ENCODE measurements at places on chromosomes 5 and 9.

DNA sequence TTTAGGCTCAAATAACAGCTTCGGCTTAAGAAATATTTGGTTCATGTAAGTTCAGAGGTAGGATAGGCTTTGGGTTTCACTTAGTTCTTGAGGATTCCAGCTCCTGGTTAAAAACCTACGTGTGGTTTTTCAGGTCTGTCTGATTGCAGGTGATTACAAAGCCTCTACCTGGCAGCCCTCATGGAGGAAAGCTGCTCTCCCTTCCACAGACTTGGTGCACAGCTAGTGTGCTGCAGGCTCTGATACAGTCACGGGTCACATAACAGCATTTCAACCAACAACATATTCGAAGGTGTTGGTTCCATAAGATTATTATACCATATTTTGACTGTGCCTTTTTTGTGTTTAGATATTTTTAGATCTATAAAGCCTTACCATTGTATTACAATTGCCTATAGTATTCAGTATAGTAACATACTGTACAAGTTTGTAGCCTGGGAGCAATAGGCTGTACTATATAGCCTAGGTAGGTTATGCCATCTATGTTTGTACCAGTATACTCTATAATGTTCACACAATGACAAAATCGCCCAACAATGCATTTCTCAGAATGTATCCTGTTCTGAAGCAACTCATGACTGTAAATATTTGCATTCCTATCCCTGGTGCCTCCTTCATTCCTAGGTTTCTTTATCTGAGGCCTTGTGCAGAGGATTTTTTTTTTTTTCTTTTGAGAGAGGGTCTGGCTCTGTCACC is 8.0 kb upstream of the DCP2 start:
- no peak for DNase-seq

DNA sequence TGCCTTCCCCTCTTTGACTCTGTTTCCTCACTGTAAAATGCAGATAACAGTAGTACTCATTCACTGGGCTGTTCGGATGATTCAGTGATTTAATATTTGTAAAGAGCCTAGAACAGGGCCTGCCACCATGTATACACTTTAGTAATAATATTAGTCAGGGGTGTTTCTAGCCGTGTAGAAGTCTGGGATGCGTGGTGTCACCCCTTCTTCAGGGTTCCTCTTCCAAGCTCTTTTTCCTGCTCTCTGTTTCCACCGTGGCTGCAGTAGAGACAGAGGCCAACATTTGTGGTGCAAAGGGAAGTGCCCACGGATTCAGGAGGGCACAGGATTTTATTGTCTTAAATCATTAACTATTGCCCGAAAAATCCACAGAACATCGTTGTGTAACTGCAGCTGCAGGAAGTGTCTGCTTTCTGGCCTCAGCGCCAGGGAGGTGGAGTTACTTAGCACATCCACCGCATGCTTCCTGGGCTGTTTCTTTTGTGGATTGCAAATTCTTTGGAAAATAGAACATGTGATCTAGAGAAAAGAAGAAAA is 61.7 kb downstream of the TRIO start:
- peak; percentile 68 for DNase-seq

- DNase-seq = no peak
Measured at GRCh38 chr5:172973127-172973916, 10.2 kb upstream of the ATP6V0E1 start.

DNA sequence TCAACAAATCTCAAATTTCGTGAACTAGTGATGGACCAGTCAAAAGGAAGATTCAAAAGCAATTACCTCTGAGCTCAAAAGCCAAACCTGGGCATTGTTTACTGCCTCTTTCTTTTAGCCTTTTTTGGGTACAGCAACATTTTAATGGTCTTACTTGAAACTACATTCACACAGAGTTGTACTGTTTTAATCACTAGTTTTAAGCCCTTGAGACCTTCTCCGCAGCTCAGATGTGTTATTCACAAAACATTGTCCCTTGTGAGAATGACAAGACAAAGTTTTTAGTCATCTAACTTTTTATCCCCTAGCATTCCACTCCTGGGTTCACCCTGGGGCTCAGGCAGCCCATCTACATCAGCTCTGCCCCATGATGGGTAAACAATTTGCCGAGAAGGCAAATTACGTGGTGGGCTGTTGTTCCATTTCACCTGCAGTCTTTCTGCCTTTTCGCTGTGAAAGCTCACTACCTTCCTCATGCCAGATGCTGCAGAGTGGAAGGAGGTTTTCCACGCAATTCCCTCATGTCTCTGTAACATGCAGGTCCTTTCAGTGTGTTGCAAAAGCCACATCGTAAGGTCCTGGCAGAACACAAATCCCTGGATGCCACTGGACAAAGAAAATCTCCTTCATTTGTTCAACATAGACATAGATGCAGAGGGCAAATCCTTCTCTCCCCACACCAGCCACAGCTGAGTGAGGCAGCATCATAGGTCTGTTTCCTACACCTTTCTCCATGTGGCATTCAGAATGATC is 175.7 kb downstream of the EBF1 start:
- no peak for DNase-seq

- DNase-seq = peak; percentile 59
Measured at GRCh38 chr9:75200892-75201470, 112.7 kb downstream of the OSTF1 start.

GRCh38 chr5:133222521-133222920 is 170.7 kb downstream of the HSPA4 start:
- no peak for DNase-seq

DNA sequence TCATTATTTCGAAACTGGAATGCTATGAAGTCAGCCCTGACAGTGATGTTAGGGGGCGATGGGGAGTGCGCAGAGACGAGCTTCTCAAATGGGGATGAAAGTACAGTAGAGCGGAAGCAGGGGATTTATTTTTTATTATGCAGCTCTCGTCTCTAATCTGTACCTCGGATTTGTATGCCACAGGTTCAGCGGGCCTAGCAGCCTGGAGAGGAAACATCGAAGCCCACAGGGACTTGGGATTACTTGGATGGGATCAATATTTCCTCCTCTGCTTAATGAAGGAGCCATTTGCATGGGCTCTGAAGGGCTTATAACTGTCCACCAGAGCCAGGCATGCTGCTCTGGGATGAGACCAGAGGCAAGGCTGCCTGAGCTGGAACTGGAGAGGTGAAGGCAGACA is 133.5 kb upstream of the RAPGEF1 start:
- DNase-seq = no peak

GRCh38 chr9:134314950-134315715 is 11.1 kb upstream of the RXRA start:
- DNase-seq = no peak

GRCh38 chr9:97387504-97387886 is 24.4 kb upstream of the TDRD7 start:
- no peak for DNase-seq

DNA sequence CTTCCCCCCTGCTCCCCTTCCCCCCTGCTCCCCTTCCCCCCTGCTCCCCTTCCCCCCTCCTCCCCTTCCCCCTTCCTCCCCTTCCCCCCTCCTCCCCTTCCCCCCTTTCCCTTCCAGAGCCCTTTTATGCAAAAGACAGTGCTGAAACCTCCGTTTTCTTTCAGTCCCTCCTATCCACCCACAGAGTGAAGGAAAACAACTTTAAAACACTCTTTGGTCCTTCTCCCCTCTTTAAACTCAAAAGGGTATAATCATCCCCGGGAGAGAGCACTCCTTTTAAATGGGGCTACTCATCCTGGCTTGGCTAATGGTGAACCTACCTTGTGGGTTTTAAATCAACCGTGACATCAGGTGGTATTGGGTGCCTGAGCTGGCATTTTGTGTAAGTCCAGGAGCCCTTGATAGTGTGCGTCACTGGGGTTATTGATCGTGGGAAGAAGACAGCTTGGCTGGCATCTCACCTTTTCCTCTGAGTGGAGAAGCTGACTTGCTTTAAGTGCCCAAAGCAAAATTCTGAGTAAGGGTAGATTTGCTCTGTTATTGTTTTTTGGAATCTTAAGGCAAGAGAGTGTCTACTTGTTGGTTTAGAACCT is 2.7 kb downstream of the LARP1 start:
- DNase-seq = no peak

DNA sequence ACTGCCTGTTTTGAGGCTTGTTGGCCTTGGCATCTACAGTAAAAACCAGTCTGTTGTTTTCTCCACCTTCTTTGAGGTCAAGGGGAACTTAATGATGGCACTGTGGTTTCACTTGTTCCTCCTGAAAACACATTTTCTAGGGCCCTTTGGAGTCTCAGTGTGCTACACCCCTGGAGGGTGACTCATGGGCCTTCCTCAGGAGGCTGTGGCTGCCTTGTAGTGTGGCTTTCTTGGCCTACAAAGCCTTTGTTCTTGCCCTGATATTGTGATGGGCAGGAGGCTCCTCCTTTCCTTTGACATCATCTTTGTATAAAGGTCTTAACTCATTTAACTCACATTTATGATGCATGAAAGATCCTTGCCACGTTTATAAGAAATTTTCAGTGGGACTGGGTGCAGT is 56.3 kb upstream of the GPBP1 start:
- no peak for DNase-seq

DNA sequence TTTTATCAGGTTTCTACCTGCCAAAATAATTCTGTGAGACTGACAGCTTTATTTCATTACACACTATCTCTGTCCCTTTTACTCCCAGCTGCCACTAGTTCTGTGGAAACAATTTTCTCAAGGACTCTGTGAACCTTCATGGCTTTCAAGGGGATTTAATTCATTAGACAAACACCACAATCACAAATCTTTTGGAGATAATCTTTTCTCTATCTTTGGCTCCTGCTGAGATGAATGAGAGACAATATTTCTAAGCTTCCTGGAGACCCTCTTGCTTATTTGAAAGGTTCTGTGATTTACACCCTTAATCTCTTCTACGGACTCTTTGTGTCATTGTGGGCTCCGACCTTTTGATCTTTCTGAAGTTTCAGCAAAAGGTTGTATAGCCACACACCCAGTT is 222.6 kb downstream of the PRDM9 start:
- no peak for DNase-seq

DNA sequence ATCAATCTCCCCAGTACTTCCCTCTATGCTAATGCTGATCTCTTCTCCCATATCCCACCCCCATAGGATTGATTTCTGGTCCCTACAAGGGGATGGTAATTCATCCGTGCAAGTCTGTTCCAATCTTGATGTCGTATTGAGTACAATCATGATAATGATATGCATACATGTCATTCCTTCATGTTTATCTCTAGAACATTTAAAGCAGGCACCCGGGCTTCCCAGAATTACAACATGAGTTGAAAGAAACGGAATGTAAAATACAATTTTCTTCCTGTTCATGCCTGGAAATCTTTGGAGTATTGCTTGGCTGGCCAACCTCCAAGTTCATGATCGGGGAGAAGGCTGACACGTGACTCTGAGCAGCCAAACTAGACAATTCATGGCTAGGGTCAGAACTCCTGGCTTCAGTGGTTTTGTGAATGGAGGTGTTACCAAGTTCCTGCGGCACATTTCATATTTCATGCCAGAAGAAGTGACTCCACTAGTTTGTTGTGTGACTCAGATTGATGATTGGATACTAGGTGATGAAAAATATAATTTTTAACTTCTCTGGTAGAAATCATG is 66.6 kb downstream of the C9orf152 start:
- DNase-seq = peak; percentile 87

GRCh38 chr5:103060424-103060954 is 59.4 kb downstream of the GIN1 start:
- no peak for DNase-seq

DNA sequence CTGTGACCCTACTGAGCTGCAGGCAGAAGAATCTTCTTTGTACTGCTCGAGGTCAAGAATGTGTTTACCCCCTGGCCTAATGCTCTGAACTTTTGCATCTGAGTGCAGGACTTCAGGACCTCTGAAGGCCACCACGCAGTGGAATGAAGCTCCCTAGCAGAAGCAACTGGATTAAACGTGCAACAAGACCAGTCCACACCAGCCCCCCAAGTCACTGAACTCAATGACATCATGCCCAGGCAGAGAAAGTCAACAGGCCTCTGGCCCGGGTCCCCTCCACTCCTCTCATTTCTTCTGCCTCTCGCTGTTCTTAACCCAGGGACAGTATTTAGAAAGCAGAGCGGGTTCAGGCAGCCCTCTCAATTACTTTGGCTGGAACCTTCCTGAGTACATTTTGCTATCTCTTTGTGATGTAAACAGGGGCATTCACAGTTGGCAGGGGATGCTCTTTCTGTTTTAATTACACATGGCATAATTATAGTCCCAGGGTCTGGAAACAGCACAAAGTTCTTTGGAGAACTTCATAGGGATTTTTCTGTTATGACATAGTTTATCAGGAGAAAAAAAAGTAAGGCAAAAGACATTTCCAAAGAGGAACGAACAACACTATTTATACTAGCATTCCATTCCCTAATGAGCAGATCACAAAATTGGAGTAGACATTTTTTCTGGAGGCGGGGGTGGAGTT is 108.2 kb upstream of the SPATA31D4 start:
- DNase-seq = no peak

DNA sequence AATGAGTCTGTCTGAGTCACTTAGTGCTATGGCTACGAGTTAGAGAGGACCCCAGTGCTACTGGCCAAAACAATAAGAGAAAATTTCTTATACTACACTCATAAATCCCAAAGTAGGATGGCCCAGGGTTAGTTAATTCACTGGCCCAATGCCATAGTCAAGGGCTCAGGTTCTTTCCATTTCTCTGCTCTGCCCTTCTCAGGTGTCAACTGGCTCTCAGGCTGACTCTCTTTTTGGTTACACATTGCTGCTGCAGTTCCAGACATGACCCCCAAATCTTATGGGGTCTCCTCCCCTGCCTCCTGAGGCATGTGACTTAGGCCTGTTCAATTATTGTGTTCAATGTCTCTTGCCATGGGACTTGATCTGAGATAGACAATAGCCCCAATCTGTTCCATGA is 70.4 kb downstream of the ARHGEF37 start:
- DNase-seq = no peak

- DNase-seq = no peak
Measured at GRCh38 chr9:88807426-88807825, 183.8 kb upstream of the S1PR3 start.

DNA sequence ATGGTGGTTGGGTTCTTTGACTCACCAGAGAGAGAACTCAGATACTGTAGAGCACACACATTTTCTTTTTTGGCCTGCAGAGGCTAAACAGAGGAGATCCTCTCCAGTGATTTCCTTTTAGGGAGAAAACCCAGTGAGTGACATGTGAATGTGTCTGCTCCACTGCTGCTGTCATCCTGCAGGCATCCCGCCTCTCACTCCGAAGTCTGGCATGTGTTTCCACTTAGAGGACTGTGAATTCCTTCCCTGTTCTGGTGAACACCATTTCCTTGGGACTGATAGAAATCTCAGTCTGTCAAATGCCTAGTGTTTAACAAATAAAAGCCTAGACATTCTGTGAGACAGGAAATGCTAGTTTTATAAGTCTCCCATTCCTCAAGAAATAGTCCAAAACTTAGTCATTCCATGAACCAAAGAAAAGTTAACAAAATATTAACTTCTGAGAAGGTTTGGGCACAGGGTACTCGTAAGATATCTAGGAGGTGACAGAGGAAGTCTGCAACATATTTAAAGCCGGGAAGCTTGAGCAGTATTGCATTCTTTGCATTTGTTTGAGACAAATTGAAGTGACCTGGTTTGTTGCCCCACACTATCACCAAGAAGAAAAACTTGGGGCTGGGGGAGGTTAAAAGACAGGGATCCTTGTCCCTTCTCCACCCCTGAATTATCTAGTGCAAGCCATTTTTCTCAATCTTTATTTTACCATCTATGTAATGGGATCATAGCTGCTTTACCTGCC is 74.9 kb upstream of the NIPAL4 start:
- DNase-seq = peak; percentile 97
